AG04450 (cell line): ENCODE measurements at places on chromosomes 1 and 21.

- DNase-seq, result no peak
Measured at GRCh38 chr1:61604684-61605083, 120.3 kb downstream of the TM2D1 start.

GRCh38 chr1:65247419-65248359 is 61.7 kb upstream of the DNAJC6 start:
- DNase-seq, result no peak

- DNase-seq, result peak; percentile 29
Measured at GRCh38 chr1:163174524-163175437, 27.9 kb downstream of the RGS5 start.

- DNase-seq, result no peak
Measured at GRCh38 chr21:32186804-32187203, 92.0 kb downstream of the MIS18A start.

DNA sequence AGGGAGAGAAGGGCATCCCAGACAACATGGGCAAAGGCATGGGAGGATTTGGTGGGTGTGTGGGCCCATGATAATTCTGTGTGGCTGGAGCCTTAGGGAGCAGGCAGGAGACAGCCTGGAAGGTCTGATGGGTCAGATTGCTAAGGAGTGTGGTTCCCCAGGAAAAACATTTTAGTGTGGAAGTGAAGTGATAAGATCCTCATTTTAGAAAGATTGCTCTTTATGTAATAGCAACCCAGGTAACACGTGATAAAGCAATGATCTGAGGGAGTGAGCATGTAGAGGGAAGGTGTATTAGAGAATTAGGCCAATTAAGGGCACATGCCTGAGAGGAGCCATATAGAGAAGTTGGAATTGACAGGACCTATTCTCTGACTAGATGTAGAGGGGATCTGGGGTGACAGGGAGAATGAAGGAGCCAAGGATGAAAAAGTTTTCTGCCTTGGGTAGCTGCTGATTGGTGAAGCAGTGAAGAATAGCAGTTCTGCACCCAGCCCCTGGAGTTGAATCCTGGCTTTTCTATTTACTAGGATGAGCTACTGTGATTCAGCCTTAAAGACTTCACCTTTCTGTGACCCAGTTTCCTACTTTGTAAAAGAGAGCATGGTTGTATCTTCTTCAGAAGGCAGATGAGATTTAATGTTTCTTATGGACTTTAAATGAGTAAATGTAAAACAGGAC is 18.7 kb upstream of the SLAMF6 start:
- no peak for DNase-seq

DNA sequence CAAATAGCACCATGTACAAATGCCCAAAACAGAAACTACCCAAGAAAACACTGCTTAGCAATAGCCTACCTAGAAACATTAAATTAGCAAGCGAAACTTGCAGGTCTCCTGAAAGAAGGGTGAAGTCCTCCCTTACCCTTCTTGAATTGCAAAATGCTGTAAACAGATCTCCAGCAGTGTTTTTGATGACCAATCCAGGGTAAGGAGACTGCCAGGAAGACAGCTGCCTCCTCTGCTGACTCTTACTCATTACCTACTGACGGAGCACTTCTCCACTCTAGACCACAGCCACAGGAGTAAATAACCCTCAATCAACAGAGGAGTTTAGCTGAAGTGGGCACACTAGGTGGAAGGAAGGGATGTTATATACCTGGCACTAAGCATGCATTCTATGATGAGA is 32.2 kb upstream of the GADD45A start:
- DNase-seq, result peak; percentile 79

DNA sequence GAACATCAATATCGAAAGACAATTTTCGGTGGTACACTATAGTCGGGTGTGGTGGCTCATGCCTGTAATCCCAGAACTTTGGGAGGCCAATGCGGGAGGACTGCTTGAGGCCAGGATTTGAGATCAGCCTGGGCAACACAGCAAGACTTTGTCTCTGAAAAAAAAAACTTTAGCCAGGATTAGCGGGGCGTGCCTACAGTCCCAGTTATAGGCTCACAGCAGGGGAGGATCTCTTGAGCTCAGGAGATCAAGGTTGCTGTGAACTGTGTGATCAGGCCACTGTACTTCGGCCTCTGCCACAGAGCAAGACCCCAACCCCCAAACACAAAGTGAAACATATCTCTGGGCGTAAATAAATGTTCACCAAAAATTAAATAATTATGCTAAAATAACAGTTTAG is 1.6 kb downstream of the TADA1 start:
- DNase-seq, result no peak

DNA sequence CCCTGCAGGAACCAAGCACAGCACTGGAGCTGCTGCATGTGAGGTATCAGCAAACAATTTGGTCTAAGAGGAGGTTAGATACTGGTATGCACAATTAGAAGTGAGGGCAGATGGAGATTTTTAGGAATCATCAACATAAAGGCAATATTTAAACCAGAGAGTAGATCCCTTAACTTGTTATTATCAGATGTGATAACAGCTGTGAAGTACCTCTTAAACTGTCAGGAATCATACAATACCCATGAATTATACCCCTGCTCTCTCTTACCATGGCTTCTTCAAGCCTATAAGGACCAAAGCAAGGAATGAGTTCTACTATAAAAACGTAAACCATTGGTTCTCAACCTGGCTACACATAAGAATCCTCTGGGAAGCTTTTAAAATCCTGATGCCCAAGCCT is 3.9 kb downstream of the BCAR3 start:
- DNase-seq, result no peak

GRCh38 chr21:44966135-44967081 is 26.6 kb downstream of the SLX9 start:
- DNase-seq, result no peak

DNA sequence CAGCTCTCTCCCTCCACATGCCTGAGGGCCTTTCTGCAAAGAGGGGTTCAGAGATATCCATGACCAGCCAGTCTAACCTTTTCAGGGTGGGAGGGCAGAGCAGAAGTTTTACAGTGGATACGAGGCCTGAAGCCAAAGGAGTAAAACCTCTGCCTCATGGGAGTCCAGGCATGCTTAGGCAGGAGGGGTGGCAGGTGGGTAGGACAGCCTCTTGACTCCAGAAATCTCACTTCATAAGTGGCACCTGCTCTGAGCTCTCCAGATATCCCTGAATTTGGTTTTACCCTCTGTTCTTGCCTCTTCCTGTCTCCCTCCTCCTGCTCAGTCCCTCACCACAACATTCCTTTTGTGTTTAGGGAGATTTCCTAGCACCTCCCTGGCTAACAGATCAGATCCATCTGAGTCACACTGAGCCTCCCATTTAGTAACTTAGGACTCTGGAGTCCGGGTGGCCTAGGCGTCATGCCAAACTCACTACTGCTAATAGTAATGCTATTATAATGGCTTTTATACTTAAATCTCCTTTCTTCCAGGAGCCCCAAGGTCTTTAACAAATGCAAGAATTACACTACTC is 201.0 kb downstream of the HS2ST1 start:
- DNase-seq, result peak; percentile 66

DNA sequence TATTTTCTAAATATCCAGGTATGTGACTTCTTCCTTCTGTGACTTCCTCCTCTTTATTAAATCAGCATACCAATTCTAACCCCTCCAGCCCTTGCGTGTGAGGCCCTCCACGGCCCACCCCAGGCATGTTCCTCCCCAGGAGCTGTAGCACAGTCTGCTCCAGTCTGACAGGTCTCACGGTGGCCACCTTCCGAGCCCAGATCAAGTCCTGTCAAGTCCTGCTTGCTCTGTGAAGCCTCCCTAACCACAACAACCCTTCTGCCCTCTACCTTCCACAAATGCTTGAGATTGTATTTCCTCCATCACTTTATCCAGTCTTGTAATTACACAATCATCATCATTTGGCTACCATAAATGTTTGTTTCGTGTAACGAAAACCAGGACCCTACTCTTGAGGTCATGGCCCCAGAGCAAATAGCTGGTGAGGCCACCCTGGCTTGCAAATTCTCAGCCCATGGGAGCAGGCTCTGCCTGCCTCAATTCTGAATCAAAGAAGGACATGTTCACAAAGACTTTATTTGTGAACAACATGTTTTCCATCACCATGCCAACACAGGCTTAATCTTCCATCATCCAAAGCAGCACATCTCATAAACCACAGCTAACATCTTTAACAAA is 33.0 kb upstream of the S100A7 start:
- DNase-seq, result no peak

DNA sequence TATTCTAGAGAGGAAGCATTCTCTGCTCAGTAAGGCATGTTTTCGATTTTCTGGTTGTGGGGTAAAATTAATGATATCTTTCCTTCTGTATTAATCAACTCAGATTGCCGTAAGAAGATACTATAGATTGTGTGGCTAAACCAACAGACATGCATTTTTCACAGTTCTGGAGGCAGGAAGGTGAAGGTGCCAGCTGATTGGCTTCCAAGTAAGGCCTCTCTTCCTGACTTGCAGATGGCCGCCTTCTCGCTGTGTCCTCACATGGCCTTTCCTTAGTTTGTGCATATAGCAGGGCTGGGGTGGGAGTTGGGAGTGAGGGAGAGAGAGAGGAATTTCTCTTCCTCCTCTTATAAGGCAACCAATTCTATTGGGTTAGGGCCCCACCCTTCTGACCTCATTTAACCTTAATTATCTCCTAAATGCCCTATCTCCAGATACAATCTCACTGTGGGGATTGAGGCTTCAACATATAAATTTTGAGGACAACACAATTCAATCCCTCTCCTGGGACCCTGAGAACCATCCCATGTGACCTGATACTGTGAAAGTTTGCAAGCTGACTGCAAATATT is 52.3 kb upstream of the MRPS6 start:
- DNase-seq, result no peak
